ENCODE measurements at places on chromosomes 11 and 22.

DNA sequence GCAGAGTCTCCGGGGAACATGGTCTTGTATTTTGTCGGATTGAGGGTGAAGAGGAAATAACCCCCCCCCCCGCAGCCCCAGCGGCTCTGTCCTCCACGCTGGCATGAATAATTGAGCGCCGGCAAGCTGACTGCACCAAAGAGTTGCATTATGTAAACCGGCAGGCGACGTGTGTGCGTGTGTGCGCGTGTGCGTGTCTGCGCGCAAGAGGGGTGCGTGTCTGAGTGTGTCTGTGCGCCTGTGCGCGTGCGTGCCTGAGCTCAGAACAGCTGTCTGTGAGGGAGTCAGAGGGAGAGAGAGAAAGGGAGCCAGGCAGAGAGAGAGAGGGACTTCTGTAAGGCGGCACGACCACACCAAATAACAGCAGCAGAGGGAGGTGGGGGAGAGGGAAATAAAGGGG is 94.4 kb downstream of the SCN3B start:
- H3K27me3 ChIP-seq, result peaks cover 3% of the 10 kb centered on the region
- H3K36me3 ChIP-seq, result no peaks in the 10 kb centered on the region
- DNase-seq, result no peak
- H3K4me1 ChIP-seq, result no peaks in the 10 kb centered on the region
- no peak overlapping the region for H3K4me3 ChIP-seq

- no peak overlapping the region for H3K27ac ChIP-seq
- H3K4me3 ChIP-seq, result no peak overlapping the region
- DNase-seq, result no peak
Observed at GRCh38 chr11:58992489-58992888, 53.2 kb downstream of the GLYATL1 start.

GRCh38 chr11:70854901-70855556 is 397.3 kb downstream of the SHANK2 start:
- no peak for DNase-seq
- no peak overlapping the region for H3K27ac ChIP-seq
- H3K36me3 ChIP-seq, result no peaks in the 10 kb centered on the region
- no peaks in the 10 kb centered on the region for H3K4me1 ChIP-seq
- H3K27me3 ChIP-seq, result no peaks in the 10 kb centered on the region

GRCh38 chr11:69055598-69056516 is 7.1 kb downstream of the TPCN2 start:
- H3K36me3 ChIP-seq, result peaks cover 5% of the 10 kb centered on the region
- no peak overlapping the region for H3K4me3 ChIP-seq
- no peak for DNase-seq
- H3K27me3 ChIP-seq, result no peaks in the 10 kb centered on the region
- H3K27ac ChIP-seq, result peak overlapping the region; percentile 53

DNA sequence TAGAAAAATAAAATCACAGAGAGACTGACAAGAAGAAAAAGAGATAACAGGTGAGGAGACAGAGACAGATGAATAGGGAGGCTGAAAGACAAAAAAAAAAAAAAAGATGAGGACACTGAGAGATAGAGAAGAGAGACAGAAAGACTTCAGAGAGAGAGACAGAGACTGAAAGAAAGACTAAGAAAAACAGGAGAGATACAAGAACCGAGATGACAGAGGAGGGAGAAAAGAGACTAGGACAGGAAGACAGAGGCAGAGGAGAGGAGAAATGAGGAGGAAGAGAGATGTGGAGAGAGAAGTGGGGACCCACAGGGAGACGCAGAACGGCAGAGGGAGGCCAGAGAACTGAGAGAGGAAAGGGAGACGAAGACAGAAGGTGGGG is 771 bp downstream of the GPR83 start:
- peaks cover 3% of the 10 kb centered on the region for H3K27me3 ChIP-seq
- no peak for DNase-seq

GRCh38 chr11:44250421-44250820 is 59.5 kb downstream of the ALX4 start:
- H3K27me3 ChIP-seq, result no peaks in the 10 kb centered on the region
- no peak overlapping the region for H3K27ac ChIP-seq
- peaks cover 18% of the 10 kb centered on the region for H3K4me1 ChIP-seq
- H3K36me3 ChIP-seq, result no peaks in the 10 kb centered on the region
- DNase-seq, result no peak

DNA sequence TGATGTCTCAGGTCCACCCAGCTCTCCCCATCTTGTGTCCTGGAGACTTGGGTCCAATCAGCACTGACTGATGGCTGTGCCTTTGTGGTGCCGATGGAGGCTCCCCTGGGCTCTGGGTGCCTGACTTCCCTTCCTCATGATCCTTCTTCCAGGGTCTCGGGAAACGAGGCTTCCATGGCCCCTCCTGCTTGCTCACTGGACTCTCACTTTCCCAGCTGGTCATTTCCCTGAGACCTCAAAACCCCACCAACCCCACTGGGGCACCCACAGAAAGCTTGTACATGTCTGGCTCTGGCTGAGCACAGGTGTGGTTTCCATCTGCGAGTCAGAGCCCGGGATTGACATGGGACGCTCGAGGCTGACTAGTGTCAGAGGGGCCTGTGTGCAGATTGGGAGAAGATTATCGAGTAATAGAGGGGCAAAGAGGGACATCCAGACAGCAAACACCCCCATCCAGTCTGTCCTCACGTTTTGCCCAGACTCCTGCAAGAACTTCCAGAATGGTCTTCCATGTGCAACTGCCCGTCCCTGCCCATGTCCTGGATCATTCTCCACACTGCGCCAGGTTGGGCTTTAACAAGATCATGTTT is 15.1 kb downstream of the APOL1 start:
- H3K4me3 ChIP-seq, result no peak overlapping the region
- no peaks in the 10 kb centered on the region for H3K27me3 ChIP-seq
- peaks cover 7% of the 10 kb centered on the region for H3K4me1 ChIP-seq
- no peak for DNase-seq
- no peaks in the 10 kb centered on the region for H3K36me3 ChIP-seq

- no peaks in the 10 kb centered on the region for H3K27me3 ChIP-seq
- DNase-seq, result no peak
- H3K27ac ChIP-seq, result no peak overlapping the region
- H3K36me3 ChIP-seq, result no peaks in the 10 kb centered on the region
- H3K4me1 ChIP-seq, result no peaks in the 10 kb centered on the region
Observed at GRCh38 chr22:16960884-16961249, 47.2 kb downstream of the GAB4 start.

DNA sequence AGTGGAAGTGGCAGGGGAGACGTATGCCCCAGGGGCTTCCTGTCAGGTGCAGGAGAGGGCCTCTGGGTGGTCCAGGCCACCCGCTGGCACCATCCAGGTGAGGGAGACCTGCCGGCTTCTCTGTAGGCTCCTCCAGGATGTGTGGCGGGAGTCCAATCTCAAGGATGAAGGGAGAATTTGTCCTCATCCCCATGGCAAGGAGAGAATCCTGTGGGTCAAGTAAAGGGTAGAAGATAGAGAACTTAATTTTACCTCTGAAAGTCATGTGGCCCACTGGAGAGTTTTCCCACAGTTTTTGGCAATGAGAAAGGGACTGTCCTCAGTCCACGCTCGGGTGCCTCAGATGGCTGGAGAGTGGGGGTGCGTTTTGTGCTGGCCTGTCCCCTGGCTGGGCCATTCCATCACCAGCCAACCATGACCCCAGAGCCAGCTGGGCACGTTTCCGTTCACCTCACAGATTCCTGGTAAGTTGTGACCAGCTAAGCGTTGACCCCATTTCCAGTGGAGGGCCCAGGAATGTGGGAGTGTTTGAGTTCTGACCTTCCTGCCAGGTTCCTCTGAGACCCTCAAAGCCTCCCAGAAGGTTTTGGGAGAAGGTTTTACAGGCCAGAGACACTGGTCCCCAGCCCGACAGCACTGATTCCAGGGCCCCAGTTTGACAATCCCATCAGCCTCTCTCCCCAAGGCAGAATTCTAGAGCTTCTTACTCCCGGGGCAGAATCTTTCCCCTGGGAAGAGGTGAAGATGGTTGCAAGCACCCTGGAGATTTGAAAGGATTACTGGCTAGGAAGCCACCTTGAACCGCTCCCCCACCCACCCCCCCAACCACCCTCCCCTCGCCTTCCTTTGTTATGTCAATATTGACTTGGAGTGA is 2.6 kb downstream of the OVOL1 start:
- peaks cover 36% of the 10 kb centered on the region for H3K4me1 ChIP-seq
- no peak overlapping the region for H3K4me3 ChIP-seq
- H3K27me3 ChIP-seq, result no peaks in the 10 kb centered on the region
- no peak for DNase-seq
- H3K27ac ChIP-seq, result no peak overlapping the region
- peaks cover 3% of the 10 kb centered on the region for H3K36me3 ChIP-seq

- no peaks in the 10 kb centered on the region for H3K36me3 ChIP-seq
- no peaks in the 10 kb centered on the region for H3K27me3 ChIP-seq
- peaks cover 38% of the 10 kb centered on the region for H3K4me1 ChIP-seq
- H3K4me3 ChIP-seq, result no peak overlapping the region
- H3K27ac ChIP-seq, result no peak overlapping the region
- peak; percentile 35 for DNase-seq
Observed at GRCh38 chr11:73229321-73229895, 11.3 kb downstream of the P2RY2 start.

- no peak for DNase-seq
- H3K4me3 ChIP-seq, result no peak overlapping the region
- no peaks in the 10 kb centered on the region for H3K36me3 ChIP-seq
- no peaks in the 10 kb centered on the region for H3K4me1 ChIP-seq
- H3K27ac ChIP-seq, result no peak overlapping the region
Observed at GRCh38 chr11:35709376-35709775, 46.8 kb downstream of the TRIM44 start.

GRCh38 chr22:20208713-20209310 is 58.0 kb upstream of the CCDC188 start:
- no peak for DNase-seq
- H3K27ac ChIP-seq, result no peak overlapping the region
- H3K36me3 ChIP-seq, result no peaks in the 10 kb centered on the region
- no peaks in the 10 kb centered on the region for H3K27me3 ChIP-seq

DNA sequence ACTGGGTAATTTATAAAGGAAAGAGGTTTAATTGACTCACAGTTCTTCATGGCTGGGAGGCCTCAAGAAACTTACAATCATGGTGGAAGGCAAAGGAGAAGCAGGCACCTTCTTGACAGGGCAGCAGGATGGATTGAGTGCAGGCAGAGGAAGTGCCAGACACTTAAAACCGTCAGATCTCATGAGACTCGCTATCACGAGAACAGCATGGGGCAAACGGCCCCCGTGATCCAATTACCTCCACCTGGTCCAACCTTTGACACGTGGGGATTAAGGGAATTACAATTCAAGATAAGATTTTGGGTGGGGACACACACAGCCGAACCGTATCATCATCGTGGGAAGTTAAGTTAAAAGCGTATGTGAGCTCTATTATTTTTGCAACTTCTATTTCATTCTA is 71.4 kb upstream of the SYN3 start:
- H3K36me3 ChIP-seq, result no peaks in the 10 kb centered on the region
- DNase-seq, result no peak
- no peaks in the 10 kb centered on the region for H3K4me1 ChIP-seq
- no peak overlapping the region for H3K4me3 ChIP-seq

DNA sequence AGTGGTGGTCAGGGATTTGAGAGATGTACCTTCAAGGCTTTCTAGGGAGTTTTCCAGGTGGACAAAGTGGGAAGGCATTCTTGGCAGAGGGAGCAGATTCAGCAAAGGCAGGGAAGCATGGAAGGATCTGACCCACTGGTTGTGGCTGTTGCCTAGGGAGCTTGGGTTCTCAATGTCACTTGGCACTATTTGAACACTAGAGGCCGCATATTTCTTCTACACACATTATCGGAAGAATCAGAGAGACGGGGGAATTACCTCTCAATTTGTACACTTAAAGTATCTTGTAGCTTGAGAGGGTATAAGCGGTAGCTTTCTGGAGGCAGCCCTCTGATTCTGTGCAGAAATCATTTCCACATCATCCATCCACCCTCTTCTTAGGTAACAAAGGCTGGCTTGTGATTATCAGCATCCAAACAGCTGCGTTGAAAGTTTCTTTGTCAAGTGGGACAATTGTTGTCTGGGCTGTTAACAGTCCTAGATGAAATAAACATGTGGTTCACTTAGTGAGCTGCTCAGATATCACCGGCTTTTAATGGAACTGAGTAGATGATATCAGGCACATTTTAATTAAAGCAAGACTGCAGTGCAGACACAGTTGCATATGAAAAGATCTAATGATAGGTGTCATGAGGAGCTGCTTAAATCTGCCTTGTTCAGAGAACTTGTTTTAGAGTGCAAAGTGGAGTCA is 2.6 kb downstream of the NELL1 start:
- H3K4me1 ChIP-seq, result no peaks in the 10 kb centered on the region
- no peak for DNase-seq
- no peak overlapping the region for H3K27ac ChIP-seq
- no peaks in the 10 kb centered on the region for H3K27me3 ChIP-seq
- no peak overlapping the region for H3K4me3 ChIP-seq

DNA sequence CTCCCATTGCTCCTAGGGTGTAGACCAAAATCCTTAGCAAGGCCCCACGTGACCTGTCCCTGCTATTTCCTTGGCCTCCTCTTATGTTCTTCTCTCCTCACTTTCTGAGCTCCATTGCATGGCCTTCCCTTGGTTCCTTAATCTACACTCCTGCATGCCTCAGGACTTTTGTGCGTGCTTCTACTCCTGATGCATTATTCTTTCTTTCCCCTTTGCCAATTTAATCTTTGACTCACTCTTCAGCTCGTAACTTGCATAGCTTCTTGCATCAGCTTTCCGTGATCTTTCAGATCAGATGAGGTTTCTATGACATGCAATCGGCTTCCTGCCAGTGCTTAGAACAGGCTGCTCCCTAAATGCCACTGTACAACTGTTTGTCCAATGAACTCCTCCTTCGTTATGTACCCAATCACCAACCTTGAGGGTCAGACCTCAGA is 261.6 kb upstream of the CADM1 start:
- H3K27ac ChIP-seq, result no peak overlapping the region
- DNase-seq, result no peak
- H3K4me1 ChIP-seq, result no peaks in the 10 kb centered on the region
- H3K36me3 ChIP-seq, result no peaks in the 10 kb centered on the region

GRCh38 chr22:23182309-23183060 is 2.2 kb downstream of the BCR start:
- peaks cover 36% of the 10 kb centered on the region for H3K4me1 ChIP-seq
- DNase-seq, result no peak
- H3K36me3 ChIP-seq, result 0 out of 2 replicates have a peak, but pooled peaks cover 2% of the 10 kb centered on the region
- peak overlapping the region; percentile 26 for H3K27ac ChIP-seq
- H3K4me3 ChIP-seq, result peak overlapping the region; percentile 96
- H3K27me3 ChIP-seq, result no peaks in the 10 kb centered on the region

GRCh38 chr11:75429902-75430713 is 2.9 kb downstream of the KLHL35 start:
- peaks cover 4% of the 10 kb centered on the region for H3K36me3 ChIP-seq
- H3K4me3 ChIP-seq, result peak overlapping the region; percentile 71
- H3K4me1 ChIP-seq, result peaks cover 14% of the 10 kb centered on the region
- peak overlapping the region; percentile 90 for H3K27ac ChIP-seq
- DNase-seq, result peak; percentile 98

GRCh38 chr11:124674168-124674517 is 439 bp downstream of the SPA17 start:
- no peaks in the 10 kb centered on the region for H3K27me3 ChIP-seq
- H3K27ac ChIP-seq, result peak overlapping the region; percentile 95
- H3K4me1 ChIP-seq, result peaks cover 19% of the 10 kb centered on the region
- H3K4me3 ChIP-seq, result peak overlapping the region; percentile 55
